Mesenchymal stem cell (in vitro differentiated cells and primary cell): ENCODE measurements at places on chromosomes 5 and 9.

- no peak overlapping the region for H3K4me3 ChIP-seq
- H3K36me3 ChIP-seq = no peaks in the 10 kb centered on the region
- H3K27me3 ChIP-seq = no peaks in the 10 kb centered on the region
- no peak for DNase-seq
- H3K4me1 ChIP-seq = no peaks in the 10 kb centered on the region
These were observed 22.5 kb downstream of the CCDC152 start for GRCh38 chr5:42779083-42779482.

DNA sequence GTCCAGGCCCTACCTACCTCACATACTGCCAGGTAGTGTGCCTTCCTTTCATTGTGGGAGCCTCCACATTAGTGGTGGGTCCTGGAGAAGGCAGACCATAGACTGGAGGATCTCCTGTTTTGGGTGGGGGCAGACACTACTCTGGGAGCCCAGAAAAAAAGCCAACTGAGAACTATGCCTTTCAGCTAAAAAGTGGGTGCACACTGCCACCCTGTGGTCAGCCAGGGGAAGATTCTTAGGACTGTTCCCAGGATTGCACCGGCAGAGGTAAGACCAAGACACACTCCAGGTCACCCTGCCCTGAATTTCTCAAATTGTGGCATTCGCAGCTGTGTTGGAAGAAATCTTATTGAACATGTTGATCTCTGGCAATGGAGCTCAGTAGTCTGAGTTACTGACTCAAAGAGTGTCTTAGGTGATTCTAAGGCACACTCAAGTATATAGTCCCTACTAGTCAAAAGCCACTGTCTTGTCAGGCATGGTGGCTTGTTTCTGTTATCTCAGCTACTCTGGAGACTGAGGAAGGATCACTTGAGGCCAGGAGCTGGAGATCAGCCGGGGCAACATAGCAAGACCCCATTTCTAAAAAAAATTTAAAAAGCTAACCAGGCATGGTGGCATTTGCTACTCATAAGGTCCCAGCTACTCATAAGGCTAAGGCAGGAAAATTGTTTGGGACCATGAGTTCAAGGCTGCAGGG lies 3.6 kb downstream of the SIGMAR1 start:
- H3K27me3 ChIP-seq = peaks cover 21% of the 10 kb centered on the region
- H3K36me3 ChIP-seq = peaks cover 13% of the 10 kb centered on the region
- H3K4me3 ChIP-seq = no peak overlapping the region
- peaks cover 24% of the 10 kb centered on the region for H3K4me1 ChIP-seq
- DNase-seq = peak; percentile 71

DNA sequence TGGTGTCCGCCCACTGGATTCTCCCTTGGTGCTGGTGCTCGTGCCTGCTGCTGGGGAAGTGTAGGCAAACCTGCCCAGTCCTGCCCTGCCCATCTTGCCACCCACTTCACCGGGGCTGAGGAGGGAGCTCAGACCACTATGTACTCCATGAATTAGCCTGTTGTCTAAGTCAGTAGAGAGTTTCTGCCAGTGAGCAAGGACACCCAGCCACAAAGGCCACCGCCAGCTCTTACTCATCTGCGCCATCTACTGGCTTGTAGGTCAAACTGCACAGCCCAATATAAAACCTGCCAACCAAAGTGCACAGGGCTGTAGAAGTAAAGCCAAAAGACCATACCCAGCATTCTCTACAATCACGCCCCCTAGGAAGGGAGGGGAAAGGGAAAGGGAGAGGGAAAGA lies 102.3 kb downstream of the GLIS3 start:
- no peak for DNase-seq
- H3K27me3 ChIP-seq = no peaks in the 10 kb centered on the region
- H3K27ac ChIP-seq = no peak overlapping the region
- peaks cover 22% of the 10 kb centered on the region for H3K36me3 ChIP-seq
- H3K4me3 ChIP-seq = peak overlapping the region; percentile 55

DNA sequence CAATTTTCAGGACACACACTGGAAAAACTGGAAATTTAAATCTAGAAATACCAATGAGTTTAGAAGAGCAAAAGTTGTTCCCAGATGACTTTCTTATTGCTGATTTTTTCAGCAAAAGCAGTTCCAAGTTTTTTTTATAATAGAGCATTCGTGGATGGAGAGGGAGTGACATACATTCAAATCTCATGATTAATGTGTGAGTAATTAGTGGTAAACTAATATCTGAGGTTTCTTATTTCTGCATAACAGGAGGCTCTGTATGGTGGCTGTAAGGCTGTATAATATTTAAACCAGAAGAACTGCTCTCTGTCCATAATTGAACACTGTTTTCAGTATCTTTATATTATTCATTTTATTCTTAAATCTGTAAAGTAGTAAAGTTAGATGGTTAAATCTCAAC lies 25.8 kb downstream of the LYSMD3 start:
- H3K27me3 ChIP-seq = no peaks in the 10 kb centered on the region

- H3K36me3 ChIP-seq = no peaks in the 10 kb centered on the region
- H3K4me3 ChIP-seq = no peak overlapping the region
- DNase-seq = no peak
These were observed 60.1 kb upstream of the TGFBR1 start for GRCh38 chr9:99044827-99045226.

DNA sequence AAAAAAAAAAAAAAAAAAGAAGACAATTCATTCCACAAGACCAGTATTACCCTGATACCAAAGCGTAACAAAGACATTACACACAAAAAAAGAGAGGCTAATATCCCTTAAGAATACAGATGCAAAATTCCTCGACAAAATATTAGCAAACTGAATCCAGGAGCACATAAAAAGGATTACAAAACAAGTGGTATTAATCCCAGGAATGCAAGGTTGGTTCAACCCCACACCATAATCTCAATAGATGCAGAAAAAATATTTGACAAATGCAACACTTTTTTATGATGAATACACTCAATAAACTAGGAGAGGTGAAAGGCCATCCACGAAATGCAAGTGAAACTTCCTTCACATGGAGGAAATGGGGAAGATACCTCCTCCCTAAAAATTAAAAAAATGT lies 80.1 kb upstream of the TLR4 start:
- no peaks in the 10 kb centered on the region for H3K4me1 ChIP-seq
- peak; percentile 5 for DNase-seq
- no peak overlapping the region for H3K4me3 ChIP-seq
- no peaks in the 10 kb centered on the region for H3K27me3 ChIP-seq

DNA sequence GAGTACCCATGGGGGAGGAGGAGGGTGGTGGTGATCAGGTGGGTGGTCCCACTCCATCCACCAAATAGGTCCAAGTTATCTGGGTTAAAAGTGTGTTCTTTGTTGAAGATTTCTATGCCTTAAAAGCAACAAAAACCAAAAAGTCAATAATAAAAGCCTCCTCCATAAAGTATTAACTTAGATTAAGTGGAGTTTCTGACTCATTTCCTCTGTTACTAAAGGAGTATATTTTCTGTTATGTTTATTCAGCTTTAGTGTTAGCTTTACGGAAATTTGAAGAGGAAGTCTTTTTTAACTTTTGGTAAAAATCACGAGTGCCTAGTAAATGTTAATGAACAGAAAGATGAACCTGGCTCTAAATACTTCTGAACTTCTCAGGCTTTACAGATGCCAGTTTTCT lies 17.8 kb downstream of the FBXO38 start:
- H3K36me3 ChIP-seq = no peaks in the 10 kb centered on the region
- peak; percentile 36 for DNase-seq
- no peaks in the 10 kb centered on the region for H3K27me3 ChIP-seq

DNA sequence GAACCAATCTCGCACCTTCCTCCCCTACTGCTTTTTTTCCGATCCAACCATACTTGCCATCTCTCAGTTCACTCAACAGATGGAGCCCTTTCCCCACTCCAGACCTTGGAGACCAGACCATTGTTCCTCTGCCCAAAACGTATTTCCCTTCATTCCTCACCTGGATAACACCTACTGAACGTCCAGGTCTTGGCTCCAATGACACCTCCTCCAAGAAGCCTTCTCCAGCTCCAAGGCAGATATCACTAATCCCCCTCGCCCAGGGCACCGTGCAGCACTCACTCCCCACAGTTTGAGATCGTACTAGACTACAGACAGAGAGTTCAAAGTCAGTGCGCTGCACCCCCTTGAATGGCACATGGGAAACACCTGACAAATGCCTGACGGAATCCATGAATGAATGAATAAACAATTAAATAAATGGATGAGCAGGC lies 47.1 kb upstream of the AKNA start:
- H3K27me3 ChIP-seq = no peaks in the 10 kb centered on the region
- H3K4me1 ChIP-seq = no peaks in the 10 kb centered on the region
- no peak overlapping the region for H3K27ac ChIP-seq
- no peaks in the 10 kb centered on the region for H3K36me3 ChIP-seq
- DNase-seq = peak; percentile 36

DNA sequence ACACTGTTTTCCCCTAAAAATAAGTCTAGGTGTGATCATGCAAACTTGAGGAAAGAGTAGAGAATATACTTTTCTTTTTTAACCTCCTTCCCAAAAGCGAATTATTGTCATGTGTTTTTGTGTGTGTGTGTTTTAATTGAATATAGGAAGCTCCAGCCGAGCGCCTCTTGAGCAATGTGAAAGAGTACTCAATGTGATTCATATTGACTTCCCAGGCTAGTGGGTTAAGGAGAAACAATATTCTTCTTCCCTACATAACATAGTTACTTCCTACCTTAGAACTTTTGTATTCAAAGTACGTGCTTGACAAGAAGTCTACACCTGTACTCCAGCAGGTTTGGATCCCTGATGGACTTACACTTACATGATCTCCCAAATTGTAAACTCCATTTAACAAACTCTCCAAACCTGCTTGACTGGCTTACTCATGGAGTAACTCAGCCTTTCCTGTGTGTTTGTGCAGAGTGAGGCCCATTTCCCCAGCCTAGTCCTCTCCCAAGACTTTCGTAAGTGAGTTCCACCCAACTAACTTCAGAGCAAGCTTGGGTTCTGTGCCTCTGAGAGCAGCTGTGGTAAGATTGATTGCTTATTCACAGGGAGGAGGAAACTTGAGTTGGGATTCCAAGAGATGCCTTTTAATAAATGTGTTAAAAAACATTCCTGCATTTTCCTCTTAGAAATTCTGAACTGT lies 9.3 kb downstream of the SLC28A3 start:
- H3K27ac ChIP-seq = no peak overlapping the region
- peak; percentile 20 for DNase-seq
- H3K36me3 ChIP-seq = no peaks in the 10 kb centered on the region

- H3K27me3 ChIP-seq = peaks cover 3% of the 10 kb centered on the region
- no peak for DNase-seq
- no peak overlapping the region for H3K4me3 ChIP-seq
- no peaks in the 10 kb centered on the region for H3K36me3 ChIP-seq
These were observed 57.3 kb downstream of the MED10 start for GRCh38 chr5:6321078-6321477.

DNA sequence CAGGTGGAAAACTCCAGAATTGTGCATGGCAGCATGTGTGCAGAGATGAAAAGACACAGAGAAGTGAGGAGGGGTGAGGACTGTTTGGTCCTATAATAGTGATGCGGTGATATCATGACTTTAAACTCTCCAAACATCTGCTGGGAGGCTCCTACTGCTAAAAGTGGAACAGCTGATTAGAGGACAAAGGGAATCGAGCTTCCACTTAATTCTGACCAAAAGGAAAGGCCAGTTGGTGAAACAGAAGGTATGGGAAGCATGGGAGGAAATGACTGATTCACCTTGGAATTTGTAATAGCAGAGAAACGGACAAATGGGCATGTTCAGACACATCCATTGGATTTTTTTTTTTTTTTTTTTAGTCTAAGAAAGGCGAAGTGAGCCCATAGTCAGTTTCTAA lies 67.5 kb upstream of the MAMDC2 start:
- no peak overlapping the region for H3K4me3 ChIP-seq
- peak; percentile 76 for DNase-seq
- H3K36me3 ChIP-seq = no peaks in the 10 kb centered on the region
- peak overlapping the region; percentile 99 for H3K27ac ChIP-seq
- no peaks in the 10 kb centered on the region for H3K27me3 ChIP-seq
- H3K4me1 ChIP-seq = peaks cover 7% of the 10 kb centered on the region

DNA sequence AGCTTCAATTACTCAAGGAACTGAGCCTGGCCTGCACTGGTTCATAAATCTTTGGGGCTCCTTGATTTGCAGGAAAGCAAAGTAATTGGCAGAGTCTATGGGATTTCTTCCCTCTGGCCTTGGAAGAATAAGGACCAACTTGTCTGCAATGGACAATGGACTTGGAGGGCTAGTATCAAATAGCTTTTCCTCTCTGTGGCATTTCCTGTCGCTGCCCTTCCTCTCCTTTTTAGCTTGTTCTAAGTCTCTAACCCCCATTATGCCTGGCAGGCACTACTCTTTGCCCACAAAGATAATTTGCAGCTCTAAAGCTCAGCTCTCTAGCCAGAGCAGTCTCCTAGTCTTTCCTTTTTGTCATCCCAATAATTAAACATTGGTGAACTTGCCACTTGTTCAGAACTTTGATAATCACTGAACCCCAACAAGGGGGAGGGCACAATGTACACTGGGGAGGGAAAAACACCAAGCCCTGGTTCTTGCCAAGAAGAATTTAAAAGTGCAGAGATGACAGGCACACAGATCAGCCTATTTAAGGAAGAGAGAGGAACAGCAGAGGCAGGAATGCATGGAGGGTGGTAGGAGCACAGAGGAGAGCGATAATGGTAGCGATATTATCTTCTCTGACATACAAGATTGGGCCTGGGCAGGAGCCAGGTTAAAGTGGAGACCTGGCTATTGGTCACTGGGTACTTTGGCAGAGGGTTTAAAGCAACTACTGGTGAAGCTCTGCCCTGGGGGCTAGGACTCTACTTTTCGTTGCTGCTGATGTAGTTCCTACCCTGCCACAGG lies 38.5 kb downstream of the FAM219A start:
- H3K27ac ChIP-seq = no peak overlapping the region
- H3K36me3 ChIP-seq = peaks cover 16% of the 10 kb centered on the region
- H3K4me1 ChIP-seq = no peaks in the 10 kb centered on the region
- H3K27me3 ChIP-seq = no peaks in the 10 kb centered on the region
- no peak overlapping the region for H3K4me3 ChIP-seq

GRCh38 chr5:110956913-110957813 lies 114.3 kb upstream of the TSLP start:
- no peak overlapping the region for H3K27ac ChIP-seq
- H3K27me3 ChIP-seq = no peaks in the 10 kb centered on the region
- H3K4me3 ChIP-seq = no peak overlapping the region
- H3K36me3 ChIP-seq = no peaks in the 10 kb centered on the region
- H3K4me1 ChIP-seq = no peaks in the 10 kb centered on the region
- DNase-seq = no peak
